ENCODE measurements at places on chromosomes 1 and 21. TPM values are rescaled to one million over a fixed set of nuclear protein-coding genes. Genes with fewer than 3 reads are reported as not detected.

GJA4 gene
- 62.1 TPM for total RNA-seq

YBEY gene
- 16.9 TPM for total RNA-seq

RGS8 gene
- not detected for total RNA-seq

ANGPTL7 gene
- total RNA-seq, result not detected

ORC1 gene
- total RNA-seq, result 1.6 TPM

SH2D2A gene
- 0.44 TPM for total RNA-seq

LCE1D gene
- not detected for total RNA-seq

NTNG1 gene
- total RNA-seq, result 42.3 TPM

PLEKHA6 gene
- total RNA-seq, result 1.9 TPM

IFNLR1 gene
- 0.39 TPM for total RNA-seq

IGSF21 gene
- total RNA-seq, result not detected

C1QB gene
- total RNA-seq, result not detected

LIN28A gene
- total RNA-seq, result 0.05 TPM

CDC20 gene
- total RNA-seq, result 15.2 TPM

PROX1 gene
- total RNA-seq, result 2.5 TPM

KIRREL1 gene
- total RNA-seq, result 86.7 TPM

PRKCZ gene
- total RNA-seq, result 4.0 TPM

PRAMEF7 gene
- not detected for total RNA-seq

EDARADD gene
- not detected for total RNA-seq

RGS2 gene
- total RNA-seq, result 2.9 TPM

BRDT gene
- total RNA-seq, result not detected

Measured in glomerular endothelial cell (primary cell).